Smooth muscle cell of the pulmonary artery (primary cell): ENCODE measurements at places on chromosomes 6 and 20. TPM values are rescaled to one million over a fixed set of nuclear protein-coding genes. Genes with fewer than 3 reads are reported as not detected.

Gene TBC1D22B
- 7.8 and 8.2 TPM in 2 replicates for total RNA-seq

Gene RPL10A
- 1,024 and 1,066 TPM in 2 replicates for total RNA-seq

Gene PNPLA1
- 0.03 and 0.07 TPM in 2 replicates for total RNA-seq

Gene GUCA1A
- not detected in 2 replicates for total RNA-seq

Gene RIMS1
- total RNA-seq: 2.3 and 3.6 TPM in 2 replicates

Gene ISM1
- total RNA-seq: under 0.01 and 0.07 TPM in 2 replicates

Gene RAET1E
- 0.17 and 0.26 TPM in 2 replicates for total RNA-seq

Gene MACROD2
- 0.40 and 0.85 TPM in 2 replicates for total RNA-seq

Gene THBD
- 21.1 and 52.5 TPM in 2 replicates for total RNA-seq

Gene RCAN2
- 0.30 and 2.3 TPM in 2 replicates for total RNA-seq

Gene SLC12A5
- total RNA-seq: 0.07 TPM in 1 of 2 replicates, not detected in the other

Gene PRDM13
- 0.07 TPM in 1 of 2 replicates, not detected in the other for total RNA-seq

Gene C20orf141
- not detected in 2 replicates for total RNA-seq

Gene SIRPG
- total RNA-seq: not detected in 2 replicates

Gene ZC3H12D
- 0.17 and 0.33 TPM in 2 replicates for total RNA-seq

Gene CALHM6
- total RNA-seq: 1.5 and 1.9 TPM in 2 replicates

Gene MYT1
- not detected in 2 replicates for total RNA-seq

Gene LGSN
- 0.07 TPM in 1 of 2 replicates, not detected in the other for total RNA-seq

Gene SYNDIG1
- 0.56 and 1.4 TPM in 2 replicates for total RNA-seq

Gene PTCRA
- not detected in 2 replicates for total RNA-seq

Gene TRIM10
- not detected in 2 replicates for total RNA-seq

Gene TREM2
- total RNA-seq: not detected in 2 replicates

Gene CLIC5
- under 0.01 TPM in 1 of 2 replicates, not detected in the other for total RNA-seq

Gene DYNLT2
- total RNA-seq: 0.39 and 0.43 TPM in 2 replicates

Gene ARMC12
- 0.26 TPM in 2 replicates for total RNA-seq

Gene GATA5
- 0.13 and 0.26 TPM in 2 replicates for total RNA-seq

Gene KCNK15
- total RNA-seq: 4.8 and 15.8 TPM in 2 replicates

Gene ZBTB46
- 2.7 and 4.3 TPM in 2 replicates for total RNA-seq

Gene POPDC3
- total RNA-seq: 4.4 and 14.8 TPM in 2 replicates

Gene SNAP25
- 0.53 and 1.1 TPM in 2 replicates for total RNA-seq

Gene KHDC1
- total RNA-seq: 3.5 TPM in 2 replicates

Gene ELOVL4
- 5.4 and 7.0 TPM in 2 replicates for total RNA-seq

Gene ZNF311
- total RNA-seq: 0.99 and 1.3 TPM in 2 replicates

Gene MDFI
- 0.26 and 0.33 TPM in 2 replicates for total RNA-seq

Gene CYP39A1
- 0.07 and 0.78 TPM in 2 replicates for total RNA-seq

Gene TPX2
- total RNA-seq: 10.6 and 22.9 TPM in 2 replicates

Gene CAGE1
- 0.07 TPM in 2 replicates for total RNA-seq

Gene SLC44A4
- total RNA-seq: 0.20 TPM in 1 of 2 replicates, not detected in the other

Gene LPA
- not detected in 2 replicates for total RNA-seq

Gene TMEM200A
- total RNA-seq: 134 and 167 TPM in 2 replicates
